ENCODE measurements at places on chromosomes 12 and 14. TPM values are rescaled to one million over a fixed set of nuclear protein-coding genes. Genes with fewer than 3 reads are reported as not detected.

The TPH2 gene
- total RNA-seq = not detected

- H3K27me3 ChIP-seq = no peaks in the 10 kb centered on the region
- no peaks in the 10 kb centered on the region for H3K36me3 ChIP-seq
- DNase-seq = no peak
- H3K4me1 ChIP-seq = no peaks in the 10 kb centered on the region
Measured at GRCh38 chr12:86748894-86749293, 492.7 kb upstream of the MGAT4C start.

DNA sequence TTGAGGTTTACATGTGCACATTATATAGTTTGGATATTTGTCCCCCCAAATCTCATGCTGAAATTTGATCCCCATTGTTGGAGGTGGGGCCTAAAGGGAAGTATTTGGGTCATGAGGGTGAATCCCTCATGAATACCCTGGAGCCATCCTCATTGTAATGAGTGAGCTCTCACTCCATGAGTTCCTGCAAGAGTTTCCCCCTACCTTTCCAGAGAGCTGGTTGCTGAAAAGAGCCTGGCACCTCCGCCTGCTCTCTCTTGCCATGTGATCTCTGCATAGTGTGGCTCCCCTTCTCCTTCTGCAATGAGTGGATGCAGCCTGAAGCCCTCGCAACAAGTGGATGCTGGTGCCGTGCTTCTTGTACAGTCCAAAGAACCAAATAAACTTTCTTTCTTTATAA lies 234.3 kb upstream of the DIO2 start:
- H3K4me3 ChIP-seq = no peak overlapping the region
- H3K27me3 ChIP-seq = no peaks in the 10 kb centered on the region
- no peaks in the 10 kb centered on the region for H3K36me3 ChIP-seq
- H3K4me1 ChIP-seq = no peaks in the 10 kb centered on the region

GRCh38 chr12:21910657-21911056 lies 30.6 kb downstream of the ABCC9 start:
- no peak overlapping the region for H3K27ac ChIP-seq
- no peak for DNase-seq
- H3K27me3 ChIP-seq = no peaks in the 10 kb centered on the region
- no peak overlapping the region for H3K4me3 ChIP-seq
- no peaks in the 10 kb centered on the region for H3K4me1 ChIP-seq

GRCh38 chr14:65223636-65224035 lies 121.3 kb upstream of the MAX start:
- H3K4me3 ChIP-seq = no peak overlapping the region
- H3K27ac ChIP-seq = peak overlapping the region; percentile 78
- no peaks in the 10 kb centered on the region for H3K36me3 ChIP-seq
- peaks cover 60% of the 10 kb centered on the region for H3K4me1 ChIP-seq

Measured in body of pancreas (tissue), 4 donors.